ENCODE measurements at places on chromosomes 16 and 17. TPM values are rescaled to one million over a fixed set of nuclear protein-coding genes. Genes with fewer than 3 reads are reported as not detected.

Gene XAF1
- total RNA-seq: 9.7 TPM

Gene PRKAR1A
- 268 TPM for total RNA-seq

Gene ENPP7
- not detected for total RNA-seq

Gene PDILT
- not detected for total RNA-seq

Gene AXIN2
- total RNA-seq: 16.1 TPM

Gene GRIN2A
- total RNA-seq: 0.27 TPM
